ENCODE measurements at places on chromosomes 4 and X. TPM values are rescaled to one million over a fixed set of nuclear protein-coding genes. Genes with fewer than 3 reads are reported as not detected.

- peaks cover 5% of the 10 kb centered on the region for H3K27me3 ChIP-seq
- H3K4me3 ChIP-seq, result no peak overlapping the region
- H3K36me3 ChIP-seq, result no peaks in the 10 kb centered on the region
Measured at GRCh38 chrX:136387951-136388502, 87.3 kb downstream of the ADGRG4 start.

DNA sequence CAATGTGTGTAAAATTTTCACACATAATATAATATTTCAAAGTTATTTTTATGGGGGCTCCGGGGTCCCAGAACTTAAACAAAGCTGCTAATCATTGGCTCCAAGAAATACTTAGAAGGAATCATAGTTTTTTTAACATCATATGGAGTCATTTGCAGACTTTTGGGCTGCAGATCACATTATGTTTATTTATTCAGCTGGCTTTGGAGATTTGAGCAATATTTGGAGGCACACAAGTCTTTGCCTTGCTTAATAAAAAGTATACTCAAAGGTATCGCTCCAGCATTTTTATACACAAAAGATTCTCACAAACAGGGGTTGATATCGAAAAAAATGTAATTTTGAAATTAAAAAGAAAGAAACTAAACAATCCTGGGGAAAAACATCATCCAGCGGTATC, 382.5 kb upstream of the TENM3 start:
- no peak overlapping the region for H3K27ac ChIP-seq
- H3K4me1 ChIP-seq, result no peaks in the 10 kb centered on the region
- no peaks in the 10 kb centered on the region for H3K27me3 ChIP-seq

Gene KLKB1
- total RNA-seq, result not detected

- H3K4me1 ChIP-seq, result no peaks in the 10 kb centered on the region
- H3K4me3 ChIP-seq, result no peak overlapping the region
- no peak overlapping the region for H3K27ac ChIP-seq
- no peaks in the 10 kb centered on the region for H3K36me3 ChIP-seq
- no peak for DNase-seq
Measured at GRCh38 chr4:109746728-109747127, 16.9 kb upstream of the PLA2G12A start.

DNA sequence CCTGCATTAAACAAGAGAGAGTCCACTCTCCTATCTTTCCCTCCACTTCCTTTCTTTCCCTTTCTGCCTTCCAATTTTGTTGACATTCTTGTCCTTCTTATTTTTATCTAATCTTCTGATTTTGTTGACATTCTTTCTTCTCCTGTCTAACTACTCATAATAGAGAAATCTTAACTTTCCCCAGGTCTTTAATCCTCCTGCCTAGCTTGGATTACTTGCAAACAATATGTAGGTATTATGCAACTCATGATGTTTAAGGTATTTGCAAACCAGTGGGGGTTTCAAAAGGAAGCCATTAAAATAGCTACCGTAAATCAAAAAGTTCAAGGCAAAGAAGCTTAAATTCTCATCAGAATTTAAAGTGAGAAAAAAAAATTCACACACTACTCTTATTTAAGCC, 53.9 kb downstream of the PROM1 start:
- H3K4me1 ChIP-seq, result no peaks in the 10 kb centered on the region
- peaks cover 11% of the 10 kb centered on the region for H3K27me3 ChIP-seq
- H3K27ac ChIP-seq, result no peak overlapping the region
- no peak for DNase-seq

Gene KIT
- total RNA-seq, result not detected

- no peaks in the 10 kb centered on the region for H3K27me3 ChIP-seq
- H3K4me1 ChIP-seq, result peaks cover 6% of the 10 kb centered on the region
- DNase-seq, result no peak
- H3K27ac ChIP-seq, result no peak overlapping the region
- no peak overlapping the region for H3K4me3 ChIP-seq
- no peaks in the 10 kb centered on the region for H3K36me3 ChIP-seq
Measured at GRCh38 chr4:52592287-52592686, 66.8 kb downstream of the USP46 start.

- no peak overlapping the region for H3K27ac ChIP-seq
Measured at GRCh38 chr4:185040523-185040922, 22.2 kb downstream of the HELT start.

DNA sequence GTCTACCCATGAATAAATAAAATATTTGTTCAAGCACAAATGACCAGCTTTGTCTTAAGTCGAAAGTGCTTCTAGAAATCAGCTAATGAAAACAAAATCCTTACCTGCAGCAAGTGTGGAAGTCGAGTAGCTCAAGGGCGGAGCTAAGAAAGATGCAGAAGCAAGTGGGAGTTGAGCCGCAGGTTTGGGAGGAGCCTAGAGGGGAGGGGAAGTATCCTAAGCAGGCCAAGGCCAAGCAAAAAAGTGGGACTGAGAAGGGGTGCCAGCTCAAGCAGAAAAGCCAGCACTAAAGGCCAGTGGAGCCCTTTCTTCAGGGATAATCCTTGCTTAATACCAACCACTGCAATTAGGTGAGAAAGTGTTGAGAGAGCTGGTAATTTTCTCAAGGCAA, 60.8 kb downstream of the DLG3 start:
- no peak overlapping the region for H3K27ac ChIP-seq
- no peak overlapping the region for H3K4me3 ChIP-seq
- peaks cover 2% of the 10 kb centered on the region for H3K27me3 ChIP-seq
- peaks cover 13% of the 10 kb centered on the region for H3K4me1 ChIP-seq
- DNase-seq, result no peak

Gene CD99L2
- total RNA-seq, result 11.7 TPM

GRCh38 chrX:10157032-10157341, 212 bp downstream of the CLCN4 start:
- peaks cover 38% of the 10 kb centered on the region for H3K27me3 ChIP-seq
- peaks cover 9% of the 10 kb centered on the region for H3K4me1 ChIP-seq
- no peak overlapping the region for H3K4me3 ChIP-seq

DNA sequence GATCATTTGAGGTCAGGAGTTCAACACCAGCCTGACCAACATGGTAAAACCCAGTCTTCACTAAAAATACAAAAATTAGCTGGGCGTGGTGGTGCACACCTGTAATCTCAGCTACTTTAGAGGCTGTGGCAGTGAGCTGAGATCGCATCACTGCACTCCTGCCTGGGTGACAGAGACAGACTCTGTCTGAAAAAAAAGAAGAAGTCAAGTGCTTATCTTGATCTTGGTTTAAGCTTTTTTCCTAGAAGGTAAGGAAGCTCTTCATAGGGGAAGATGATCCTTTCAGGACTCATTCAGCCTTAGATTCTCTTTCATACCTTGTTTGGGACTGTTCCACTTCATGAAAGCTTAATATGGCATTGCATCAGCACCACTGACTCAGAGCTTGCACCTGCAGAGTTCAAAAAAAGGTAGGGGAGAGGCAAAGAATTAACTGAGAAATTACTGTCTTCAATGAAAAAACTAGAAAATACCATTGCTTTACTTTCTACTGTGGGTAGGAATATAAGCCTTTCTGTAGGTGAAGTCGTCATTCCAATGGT, 70.8 kb upstream of the EPGN start:
- no peak for DNase-seq
- peaks cover 13% of the 10 kb centered on the region for H3K4me1 ChIP-seq
- H3K27ac ChIP-seq, result peak overlapping the region; percentile 46
- H3K36me3 ChIP-seq, result peaks cover 2% of the 10 kb centered on the region
- H3K4me3 ChIP-seq, result no peak overlapping the region

Gene PNMA6A
- 0.95 TPM for total RNA-seq

Gene FRMD7
- total RNA-seq, result not detected

Gene HAUS3
- 18.0 TPM for total RNA-seq

Data from activated naive CD4-positive, alpha-beta T cell treated with anti-CD3 and anti-CD28 coated beads for 36 hours (primary cell).